ENCODE measurements at places on chromosomes 2 and 18. TPM values are rescaled to one million over a fixed set of nuclear protein-coding genes. Genes with fewer than 3 reads are reported as not detected.
A peak's percentile ranks its signal among the peaks of the same experiment; 100 is the strongest.

- no peak for DNase-seq
These were observed 8.8 kb upstream of the FHOD3 start for GRCh38 chr18:36288689-36289088.

- DNase-seq, result no peak
These were observed 104.9 kb downstream of the ZNF236 start for GRCh38 chr18:76927223-76927725.

GRCh38 chr2:206979922-206980321, 40.6 kb downstream of the CPO start:
- DNase-seq, result no peak

DNA sequence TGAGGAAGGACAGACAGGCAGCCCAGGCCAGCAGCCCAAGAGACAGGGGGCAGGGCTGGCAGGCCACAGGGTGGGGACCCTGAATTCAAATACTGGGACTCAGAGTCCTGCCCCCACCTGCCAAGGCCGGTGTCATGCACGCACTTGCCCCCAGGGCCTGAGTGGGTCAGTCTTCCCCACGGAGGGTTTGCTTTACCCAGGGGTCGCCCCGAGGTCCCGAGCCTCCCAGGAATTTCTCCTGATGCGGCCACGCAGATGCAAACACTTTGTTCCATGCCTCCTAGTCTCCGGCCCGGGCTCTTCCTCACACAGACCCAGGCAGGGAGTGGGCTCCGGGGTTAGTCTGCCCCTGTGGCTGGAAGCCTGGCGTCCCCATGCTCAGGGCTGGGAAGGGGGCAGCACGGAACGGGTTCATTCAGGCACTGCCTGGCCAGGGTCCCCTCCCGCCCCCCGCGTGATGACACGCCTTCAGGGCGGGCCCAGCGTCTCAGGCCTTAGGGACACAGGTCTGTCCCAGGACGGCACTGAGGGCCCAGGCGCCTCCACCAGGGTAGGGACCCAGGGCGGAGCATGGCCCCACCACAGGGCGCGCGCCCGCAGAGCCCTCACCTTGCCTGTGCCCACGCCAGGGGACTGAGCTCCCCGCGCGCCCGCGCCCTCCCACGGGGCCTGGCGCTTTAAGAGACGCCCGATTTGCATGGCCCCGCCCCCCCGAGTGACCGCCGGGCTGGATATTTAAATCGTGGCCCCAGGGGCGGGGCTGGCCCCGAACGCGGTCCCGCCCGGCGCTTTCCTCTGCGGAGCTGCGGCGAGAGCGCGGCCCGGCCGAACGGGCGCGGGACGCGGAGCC, at the start of gene SNED1:
TSS of gene SNED1 (plus strand) at position 763 of the 850 bp plus-strand sequence. CDS start 220 bp downstream, outside the sequence.
- DNase-seq, result peak; percentile 50

GRCh38 chr2:96683972-96684820, 41.6 kb downstream of the FER1L5 start:
- no peak for DNase-seq

- DNase-seq, result no peak
These were observed 826.2 kb upstream of the DDX18 start for GRCh38 chr2:116988303-116988702.

- peak; percentile 54 for DNase-seq
These were observed 143.6 kb upstream of the MAP3K20 start for GRCh38 chr2:172931918-172932520.

DNA sequence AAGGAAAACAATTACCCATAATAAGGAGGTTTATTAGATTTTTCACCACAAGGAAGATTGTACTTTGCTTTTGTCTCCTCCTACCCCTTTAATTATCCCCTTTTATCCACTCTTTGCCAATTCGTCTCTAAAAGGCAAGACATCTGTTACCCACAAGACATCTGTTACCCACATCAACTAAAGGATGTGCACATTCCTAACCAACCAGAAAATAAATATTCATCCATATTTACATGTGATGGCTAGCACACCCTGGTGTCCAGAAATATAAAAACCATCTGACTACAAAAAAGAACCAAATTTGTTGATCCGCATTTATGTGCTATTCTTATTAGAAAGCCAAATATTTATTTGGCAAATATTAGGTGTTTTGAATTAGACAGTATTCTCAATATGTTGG, 35.7 kb downstream of the ACVR1C start:
- DNase-seq, result no peak

DNA sequence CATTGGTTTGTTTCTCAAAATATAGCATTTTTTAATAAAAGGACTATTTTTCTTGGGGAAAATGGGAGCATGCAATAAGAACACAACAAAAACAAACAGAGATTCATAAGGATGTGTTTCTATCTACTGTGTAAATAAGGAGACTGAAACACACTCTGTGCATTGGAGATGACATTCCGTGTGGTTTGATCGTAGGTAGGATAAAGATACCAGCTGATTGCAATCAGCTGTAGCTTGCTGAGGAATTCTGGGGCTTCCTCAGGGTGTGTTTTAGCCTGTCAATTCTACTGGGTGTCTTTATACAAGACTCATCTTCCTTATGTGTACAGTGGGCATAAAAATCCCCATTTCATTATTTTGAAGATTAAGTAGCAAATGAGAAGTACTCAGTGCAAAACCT, 591.6 kb downstream of the DSC3 start:
- DNase-seq, result no peak

- no peak for DNase-seq
These were observed 535 bp downstream of the HOXD3 start for GRCh38 chr2:176157499-176158185.

Gene ITPRIPL1
- total RNA-seq, result 13.7 TPM

GRCh38 chr2:85550486-85550885, 10.8 kb downstream of the GGCX start:
- DNase-seq, result no peak

Measured in T-cell (primary cell).